BJ (cell line): ENCODE measurements at places on chromosomes 13 and 19.

DNA sequence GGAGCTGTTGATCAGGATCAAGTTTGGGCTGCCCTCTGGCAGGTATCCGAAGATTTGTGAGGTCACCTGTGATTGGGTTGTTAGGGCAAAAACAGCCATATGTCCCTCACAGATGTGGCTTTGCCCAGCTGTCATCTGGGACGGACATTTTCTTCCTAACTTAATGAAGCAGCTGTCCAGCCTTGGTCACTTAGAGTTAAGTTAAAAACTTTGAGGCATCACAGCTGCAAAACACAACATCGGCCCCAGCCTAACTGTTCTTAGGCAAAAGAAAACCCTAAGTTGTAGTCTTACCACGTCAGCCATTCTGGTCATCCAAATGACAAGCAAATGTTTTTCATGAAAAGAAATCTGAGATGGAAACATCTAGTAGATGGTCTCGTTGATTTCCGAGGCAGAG, 318.4 kb downstream of the DCLK1 start:
- DNase-seq, result no peak

- peak; percentile 89 for DNase-seq
Observed at GRCh38 chr19:6070720-6071485, 39.4 kb downstream of the RFX2 start.

DNA sequence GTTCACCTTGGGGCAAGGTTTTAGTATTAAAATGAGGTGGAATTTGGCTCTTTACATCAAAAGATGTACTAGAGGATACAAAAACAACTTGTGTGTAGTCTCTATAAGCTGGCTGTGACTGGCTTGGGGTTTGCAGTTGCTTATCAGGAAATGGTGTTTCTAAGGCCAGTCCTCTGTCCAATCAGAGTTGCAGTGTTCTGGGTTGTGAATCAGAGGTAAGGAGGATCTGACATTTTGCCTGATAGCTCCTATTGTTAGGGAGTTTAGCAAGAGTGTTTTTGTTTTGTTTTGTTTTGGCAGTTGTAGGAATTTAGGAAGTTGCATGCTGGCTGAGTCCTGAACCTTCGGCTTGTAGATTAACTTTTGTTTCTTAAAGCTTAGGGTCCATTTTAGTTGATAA, 20.1 kb upstream of the ESD start:
- DNase-seq, result no peak

DNA sequence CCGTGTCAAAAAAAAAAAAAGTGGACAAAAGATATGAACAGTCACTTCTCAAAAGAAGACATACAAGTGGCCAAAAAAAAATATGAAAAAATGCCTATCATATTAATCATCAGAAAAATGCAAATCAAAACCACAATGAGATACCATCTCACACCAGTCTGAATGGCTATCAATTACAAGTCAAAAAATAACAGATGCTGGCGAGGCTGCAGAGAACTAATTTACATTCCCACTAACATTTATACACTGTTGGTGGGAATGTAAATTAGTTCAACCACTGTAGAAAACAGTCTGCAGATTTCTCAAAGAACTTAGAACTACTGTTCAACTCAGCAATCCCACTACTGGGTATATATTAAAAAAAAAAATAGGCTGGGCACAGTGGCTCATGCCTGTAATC, 26.5 kb upstream of the FOXO1 start:
- DNase-seq, result no peak

DNA sequence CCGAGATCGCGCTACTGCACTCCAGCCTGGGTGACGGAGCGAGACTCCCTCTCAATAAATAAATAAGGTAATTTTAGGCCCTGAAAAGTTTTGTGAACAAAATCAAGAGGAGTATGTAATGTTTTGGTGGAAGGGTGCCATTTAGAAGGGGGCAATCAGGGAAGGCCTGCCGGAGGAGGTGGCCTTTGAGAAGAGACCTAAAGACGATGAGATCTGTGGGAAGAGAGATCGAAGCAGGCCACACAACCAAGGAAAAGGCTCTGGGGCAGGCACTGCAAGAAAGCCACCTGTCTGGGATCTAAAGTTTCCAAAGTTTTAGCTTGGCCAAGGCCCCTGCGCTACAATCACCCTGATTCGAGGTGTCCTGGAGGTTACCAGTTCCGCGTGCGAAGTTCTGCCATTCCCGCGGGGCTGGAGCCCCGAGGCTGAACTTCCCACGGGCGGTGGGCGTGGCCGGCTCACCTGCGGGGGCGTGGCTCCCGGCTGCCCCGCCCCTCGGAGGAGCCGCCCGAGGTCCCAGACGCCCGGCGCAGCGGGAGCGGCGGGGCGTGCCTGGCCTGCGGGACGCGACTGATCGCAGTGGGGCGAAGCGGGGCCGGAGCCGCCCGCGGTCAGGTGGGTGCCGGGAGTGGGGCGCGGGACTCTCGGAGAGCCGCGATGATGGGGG, at the start of gene KLC3:
KLC3 (plus strand) TSS at position 519 of the 667 bp plus-strand sequence. CDS start 4,792 bp downstream, outside the sequence.
- no peak for DNase-seq
